ENCODE measurements at places on chromosomes 7 and 10.

- no peak for DNase-seq
Measured at GRCh38 chr7:475951-476441, 43.6 kb downstream of the PDGFA start.

DNA sequence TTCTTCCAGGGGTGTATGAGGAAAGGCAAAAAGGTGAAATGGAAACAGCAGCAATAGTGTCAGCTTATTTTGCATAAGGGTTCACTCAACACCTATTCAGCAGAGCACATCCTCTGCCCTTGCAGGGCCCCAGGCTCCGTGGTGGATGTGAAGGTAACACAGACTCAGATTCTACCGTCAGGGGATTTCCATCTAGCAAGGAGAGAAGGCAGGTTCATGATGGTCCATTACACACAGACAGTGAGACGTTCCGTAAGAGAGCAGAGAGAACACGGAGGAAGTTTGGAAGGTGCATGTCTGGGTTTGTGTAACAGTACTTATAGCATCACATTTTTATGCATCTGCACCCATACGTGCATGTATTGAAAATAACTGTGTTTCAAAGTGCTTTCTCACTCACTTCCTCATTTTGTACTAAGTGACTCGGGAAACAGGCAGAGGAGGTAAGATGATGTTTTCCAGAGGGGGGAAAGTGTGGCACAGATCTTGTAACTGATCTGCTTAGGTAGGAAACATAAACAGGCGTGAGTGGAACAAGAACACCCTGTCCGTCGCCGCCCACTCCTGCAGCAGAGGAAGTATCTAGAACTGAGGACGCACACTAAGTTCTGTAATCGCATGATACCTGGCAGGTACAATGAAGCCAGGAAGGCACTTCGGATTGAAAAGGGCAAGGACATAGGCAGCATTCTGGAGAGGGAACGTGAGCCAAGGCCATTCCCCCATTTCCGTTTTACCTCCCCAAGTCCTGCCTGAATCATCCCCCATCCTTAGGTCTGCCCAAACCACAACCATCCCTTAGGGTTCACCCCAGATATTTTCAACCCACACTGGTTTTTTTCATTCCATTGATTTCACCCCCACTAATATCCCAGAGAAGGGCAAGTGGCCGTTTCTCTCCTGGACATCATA, 1.0 kb upstream of the ENO4 start:
- no peak for DNase-seq

GRCh38 chr7:120185940-120186682, 86.9 kb upstream of the KCND2 start:
- DNase-seq, result no peak

DNA sequence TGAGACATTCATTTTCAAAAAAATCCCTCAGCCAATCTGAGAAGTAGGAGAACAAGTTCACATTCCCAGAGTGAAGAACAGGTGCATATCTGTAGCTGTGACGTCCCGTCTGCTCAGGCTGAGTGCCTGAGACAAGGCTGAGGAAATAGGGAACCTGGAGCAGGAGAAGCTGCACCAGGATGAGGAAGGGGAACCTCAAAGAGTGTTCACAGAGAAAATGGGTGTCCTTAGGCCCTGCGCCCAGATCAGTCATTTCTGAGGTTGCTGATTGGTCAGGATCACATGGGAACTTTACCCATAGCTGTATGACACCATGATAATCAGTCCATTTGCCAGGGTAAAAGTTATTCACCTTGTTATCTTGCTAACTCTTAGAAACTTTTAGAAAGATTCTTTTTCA, 34.2 kb upstream of the TARP start:
- DNase-seq, result no peak

GRCh38 chr10:132965411-132966057, 23.2 kb upstream of the CFAP46 start:
- DNase-seq, result no peak

GRCh38 chr10:125120053-125120710, 40.2 kb downstream of the CTBP2 start:
- DNase-seq, result no peak

DNA sequence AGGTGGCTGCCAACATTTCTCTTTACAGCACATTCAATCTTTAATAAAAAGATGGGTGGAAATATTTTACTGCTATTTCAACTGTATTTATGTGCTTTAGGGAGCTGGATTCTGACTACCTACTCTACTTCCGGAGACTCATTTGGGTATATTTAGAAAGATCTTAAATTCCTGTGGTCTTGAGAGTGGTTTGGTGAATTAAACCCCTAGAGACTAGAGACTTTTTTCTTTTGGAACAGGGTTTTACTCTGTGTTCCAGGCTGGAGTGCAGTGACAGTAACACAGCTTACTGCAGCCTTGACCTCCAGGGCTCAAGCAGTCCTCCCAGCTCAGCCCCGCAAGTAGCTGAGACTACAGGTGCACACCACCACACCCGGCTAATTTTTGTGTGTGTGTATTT, 79.0 kb upstream of the HABP2 start:
- no peak for DNase-seq

- DNase-seq, result no peak
Measured at GRCh38 chr10:5645375-5645774, 21.0 kb downstream of the ASB13 start.

GRCh38 chr7:90492250-90492649, 22.8 kb downstream of the PTTG1IP2 start:
- DNase-seq, result no peak

DNA sequence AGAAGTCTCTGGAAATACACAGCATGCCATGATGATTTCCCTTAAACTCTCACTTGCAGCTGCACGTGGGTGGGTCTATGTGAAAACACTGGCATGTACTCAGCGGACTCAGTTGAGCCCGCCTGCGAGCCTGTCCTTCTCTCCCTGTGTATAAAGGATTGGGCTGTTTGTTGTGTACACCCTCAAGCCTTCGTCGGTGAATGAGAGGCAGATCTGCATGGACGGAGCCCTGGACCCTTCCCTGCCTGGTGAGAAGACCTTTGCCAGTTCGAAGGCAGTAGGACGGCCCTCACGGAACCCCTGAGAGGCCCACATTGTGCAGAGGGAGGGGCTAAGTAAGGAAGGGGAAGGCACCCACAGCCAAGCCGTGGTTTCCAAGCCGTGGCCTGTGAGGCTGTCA, 121.2 kb downstream of the WDFY4 start:
- no peak for DNase-seq

- no peak for DNase-seq
Measured at GRCh38 chr7:138246428-138246827, 170.2 kb downstream of the AKR1D1 start.

DNA sequence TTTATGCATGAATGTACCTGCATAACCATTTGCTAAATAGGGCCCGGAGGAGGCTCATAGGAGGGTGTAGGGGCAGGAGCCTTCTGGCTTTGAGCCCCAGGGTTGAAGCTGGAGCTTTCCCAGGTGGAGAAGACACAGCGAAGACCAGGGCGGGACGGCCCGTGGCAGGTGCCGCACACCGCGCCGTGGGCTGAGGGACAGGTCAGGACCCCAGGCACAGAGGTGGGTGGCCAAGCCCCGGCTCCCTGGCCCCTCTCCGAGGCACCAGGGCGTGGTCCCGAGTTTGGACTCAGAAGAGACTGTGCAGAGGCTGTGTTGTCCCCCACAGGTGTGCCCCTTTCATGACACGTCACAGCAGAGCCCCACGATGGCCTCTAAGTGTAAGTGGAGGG, 56.5 kb downstream of the PWWP2B start:
- no peak for DNase-seq

DNA sequence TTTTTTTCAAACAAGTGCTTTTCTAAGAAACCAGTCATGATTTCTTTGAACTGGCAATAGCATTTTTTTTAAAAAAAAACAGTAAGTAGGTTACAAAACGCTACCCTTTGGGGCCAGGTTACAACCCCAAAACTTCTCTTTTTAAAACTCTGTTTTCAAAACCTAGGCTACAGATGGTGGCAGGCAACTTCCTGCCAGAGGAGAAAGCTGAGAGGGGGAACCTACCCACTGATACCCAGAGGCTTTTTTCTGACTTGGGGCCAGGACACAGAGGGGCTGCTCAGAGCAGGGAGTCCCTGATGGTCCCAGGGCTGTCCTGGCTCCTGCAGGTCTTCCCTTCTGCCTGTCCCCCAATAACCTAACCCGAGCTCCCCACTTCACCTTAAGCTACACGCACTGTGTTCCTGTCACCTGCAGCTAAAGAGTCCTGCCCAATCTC, 6.9 kb downstream of the STN1 start:
- DNase-seq, result no peak

DNA sequence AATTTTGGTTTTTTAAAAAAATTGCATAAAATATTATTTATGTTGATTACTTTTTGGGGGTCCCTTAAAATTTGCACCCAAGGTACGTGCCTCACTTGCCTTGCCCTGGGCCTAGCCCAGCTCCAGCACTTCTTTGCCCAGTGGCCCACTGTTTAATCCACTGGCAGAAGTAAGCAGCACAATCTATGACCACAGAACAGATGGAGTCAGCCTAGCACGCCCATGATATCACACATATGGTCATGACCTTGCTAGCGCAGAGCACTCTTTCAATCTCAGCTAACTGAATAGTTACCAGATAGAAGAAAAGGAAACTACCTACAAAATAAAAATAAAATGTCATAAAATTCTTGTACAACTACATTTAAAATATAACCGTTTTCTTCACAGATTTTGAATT, 5.6 kb downstream of the OGA start:
- DNase-seq, result no peak

- no peak for DNase-seq
Measured at GRCh38 chr10:47418966-47419365, 34.9 kb upstream of the ZNF488 start.

DNA sequence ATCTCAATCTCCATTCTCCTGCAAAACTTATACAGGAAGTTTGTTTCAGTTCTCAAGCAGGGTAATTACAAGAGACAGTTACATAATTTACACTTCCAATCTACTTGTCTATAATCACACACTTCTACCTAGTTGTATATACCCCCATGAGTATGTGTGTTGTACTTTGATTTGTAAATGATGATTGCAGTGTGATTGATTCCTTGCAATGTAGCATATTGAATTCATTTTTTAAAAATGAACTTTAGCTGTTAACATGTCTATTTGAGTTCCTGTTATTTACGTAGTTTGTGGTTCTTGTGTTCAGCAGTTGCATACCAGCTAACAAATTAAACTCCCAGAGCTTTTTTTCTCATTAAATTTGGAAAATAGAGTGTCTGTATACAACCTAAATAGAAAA, 102.5 kb upstream of the SAMD8 start:
- DNase-seq, result no peak

- no peak for DNase-seq
Measured at GRCh38 chr7:130966246-130967009, 232.4 kb upstream of the KLF14 start.

DNA sequence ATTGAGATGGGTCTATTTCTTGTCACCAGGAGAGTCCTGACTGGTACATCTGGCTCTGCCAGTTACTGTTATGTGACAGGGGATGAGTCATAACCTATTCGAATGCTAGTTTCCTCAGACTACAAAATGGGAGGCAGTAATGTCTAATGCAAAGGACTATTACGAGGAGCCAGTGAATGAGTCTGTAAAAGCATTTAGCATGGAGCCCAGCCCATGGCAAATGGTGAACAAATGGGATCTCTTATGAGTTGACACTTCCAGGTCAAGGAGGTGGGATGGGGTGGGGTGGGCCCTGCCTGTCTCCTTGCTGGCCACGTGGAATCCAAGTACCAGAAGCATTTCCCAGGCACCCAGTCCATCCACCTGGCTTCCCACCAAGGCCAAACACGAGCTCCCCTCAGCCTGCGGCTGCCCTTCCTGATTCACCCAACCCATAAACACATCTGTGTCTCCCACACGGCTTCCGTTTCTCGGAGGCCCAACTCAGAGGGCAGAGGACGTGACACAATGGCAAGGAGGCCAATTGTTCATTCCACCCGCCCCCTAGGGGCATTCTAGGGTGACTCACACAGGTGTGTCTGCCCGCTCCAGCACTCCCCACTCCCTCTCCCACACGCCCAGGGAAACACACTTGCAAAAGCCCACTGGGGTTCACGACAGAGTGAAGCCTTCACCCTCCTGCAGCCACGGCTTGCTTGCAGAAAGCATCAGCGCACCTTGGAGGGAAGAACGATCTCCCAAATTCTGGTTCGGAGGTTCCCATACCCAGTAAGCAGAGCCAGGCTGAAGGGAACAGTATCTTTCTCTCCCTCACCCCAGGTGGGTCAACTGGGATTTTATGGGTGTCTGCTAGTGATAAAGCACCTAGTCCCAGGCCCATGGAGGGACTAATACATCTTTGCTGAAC, 109.8 kb downstream of the SH3PXD2A start:
- no peak for DNase-seq

DNA sequence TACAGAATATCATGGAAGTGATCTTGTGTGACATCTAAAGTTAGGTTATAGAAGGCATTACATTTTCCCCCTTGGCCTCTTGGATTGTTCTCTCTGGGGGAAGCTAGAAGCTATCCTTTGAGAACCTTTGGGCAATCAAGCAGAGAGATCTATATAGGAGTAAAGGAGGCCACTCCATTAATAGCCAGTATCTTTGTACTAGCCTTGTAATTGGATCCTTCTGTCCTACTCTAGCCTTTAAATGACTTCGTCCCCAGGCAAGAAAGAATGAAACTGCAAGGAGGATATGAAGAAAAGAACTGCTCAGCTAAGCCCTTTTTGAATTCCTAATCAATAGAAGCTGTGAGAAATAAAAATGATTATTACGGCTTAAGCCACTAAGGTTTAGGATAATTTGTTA, 230.9 kb downstream of the AGMO start:
- no peak for DNase-seq

- DNase-seq, result no peak
Measured at GRCh38 chr7:85972504-85973141, 671.1 kb upstream of the GRM3 start.

- DNase-seq, result no peak
Measured at GRCh38 chr7:14446829-14447228, 455.7 kb downstream of the DGKB start.

Measured in NCI-H446 (cell line).